T-helper 2 cell (primary cell): ENCODE measurements at places on chromosomes 6 and 20.

- DNase-seq: no peak
These were observed 380.9 kb downstream of the UTRN start for GRCh38 chr6:144665932-144666450.

- no peak for DNase-seq
These were observed 970.0 kb upstream of the SLC35B3 start for GRCh38 chr6:9405369-9405768.

- no peak for DNase-seq
These were observed 31.3 kb upstream of the SH3BGRL2 start for GRCh38 chr6:79599725-79600259.

GRCh38 chr6:28597217-28597835 lies 71.6 kb downstream of the GPX5 start:
- DNase-seq: no peak
